ENCODE measurements at places on chromosomes 7 and 10.

DNA sequence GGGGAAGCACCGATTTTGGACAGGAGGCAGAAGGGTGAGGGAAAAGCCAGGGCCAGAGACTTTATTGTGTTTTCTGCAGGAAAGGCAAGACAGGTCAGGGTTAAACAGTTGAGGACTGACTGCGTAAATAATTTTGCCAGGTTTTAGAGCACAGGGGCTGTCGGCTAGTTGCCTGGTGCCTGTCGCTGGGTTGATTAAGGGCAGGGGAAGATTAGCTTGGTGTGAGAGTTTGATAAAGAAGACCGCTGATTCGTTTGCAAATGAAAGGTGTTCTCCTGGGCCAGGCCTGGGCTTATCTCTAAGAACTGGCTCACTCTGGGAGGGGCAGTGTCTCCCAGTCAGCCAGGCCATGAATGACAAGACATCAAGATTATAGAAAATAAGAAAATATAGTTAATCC is 75.6 kb downstream of the SLC37A3 start:
- no peak for DNase-seq

GRCh38 chr10:131747791-131748190 is 153.0 kb upstream of the PPP2R2D start:
- no peak for DNase-seq

GRCh38 chr10:117222976-117223692 is 17.8 kb upstream of the SLC18A2 start:
- DNase-seq: no peak

- DNase-seq: no peak
These were observed 73.5 kb upstream of the NPSR1 start for GRCh38 chr7:34584526-34584925.

GRCh38 chr7:38273286-38273995 is at the start of gene TARP:
Gene TARP (minus strand): TSS chr7:38273636.
- no peak for DNase-seq

GRCh38 chr7:136104269-136104603 is 127.1 kb upstream of the MTPN start:
- DNase-seq: no peak

- DNase-seq: no peak
These were observed 49.4 kb upstream of the MSRB2 start for GRCh38 chr10:23046027-23046426.

DNA sequence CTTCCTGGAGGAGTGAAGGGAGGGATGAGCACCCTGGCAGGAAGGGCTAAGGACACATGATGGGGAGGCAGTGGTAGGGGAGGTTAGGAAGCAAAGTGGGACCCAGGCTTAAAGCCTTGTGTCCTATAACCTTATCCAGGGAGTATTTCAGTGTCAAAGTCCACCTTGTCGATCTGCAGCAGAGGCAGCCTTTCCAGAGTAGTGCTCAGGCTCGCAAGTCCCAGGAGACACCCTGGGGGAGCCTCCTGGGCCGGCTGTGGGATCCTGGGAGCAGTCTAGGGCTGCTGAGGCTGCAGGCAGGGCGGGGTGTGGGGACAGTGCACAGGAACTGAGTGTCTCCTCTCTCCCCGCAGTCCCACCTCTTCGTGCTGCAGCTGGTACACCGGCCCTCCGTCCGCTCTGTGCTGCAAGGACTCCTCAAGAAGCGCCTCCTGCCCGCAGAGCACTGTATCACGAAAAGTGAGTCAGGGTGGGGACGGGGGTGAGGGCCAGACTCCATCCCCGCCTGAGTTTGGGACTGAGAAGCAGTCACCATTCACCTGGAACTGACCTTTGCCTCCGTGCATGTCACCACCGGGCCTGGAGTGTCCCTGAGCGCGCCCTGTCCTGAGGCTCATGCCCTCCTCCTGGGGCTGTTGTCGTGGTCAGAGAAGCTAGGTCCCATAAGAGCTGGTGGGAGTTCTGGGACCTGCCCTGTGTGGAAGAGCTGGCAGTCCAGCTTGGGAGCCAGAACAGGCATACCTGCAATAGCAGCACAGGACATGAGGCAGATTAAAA is 45.3 kb upstream of the PPIF start:
- DNase-seq: no peak

DNA sequence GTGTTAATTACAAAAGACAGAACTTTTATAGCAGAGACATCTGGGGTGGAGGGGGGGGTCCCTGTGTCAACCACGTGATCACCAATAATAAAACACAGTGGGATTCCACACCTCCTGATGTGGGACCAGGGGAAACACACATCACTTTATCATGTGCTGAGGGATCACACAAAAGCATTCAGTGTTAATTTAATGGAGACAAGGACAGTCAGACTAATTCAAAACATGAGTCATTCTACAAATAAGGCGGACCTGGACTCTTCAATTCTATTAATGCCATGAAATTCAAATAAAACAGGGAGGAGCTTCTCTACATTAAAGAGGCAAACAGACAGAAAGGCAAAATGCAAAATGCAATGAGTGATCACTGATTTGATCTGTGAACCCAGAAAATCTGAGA is 67.3 kb upstream of the PFKP start:
- no peak for DNase-seq
